ENCODE measurements at places on chromosomes 7 and 10.
A peak's percentile ranks its signal among the peaks of the same experiment; 100 is the strongest.

- DNase-seq: no peak
Measured at GRCh38 chr7:97015279-97015678, 9.4 kb downstream of the DLX5 start.

GRCh38 chr10:132479603-132480221 lies 57.9 kb upstream of the INPP5A start:
- DNase-seq: no peak

GRCh38 chr7:90988996-90989765 lies 275.1 kb upstream of the FZD1 start:
- DNase-seq: no peak

GRCh38 chr10:88831709-88832108 lies 19.9 kb downstream of the ANKRD22 start:
- DNase-seq: no peak

- no peak for DNase-seq
Measured at GRCh38 chr7:69859342-69859741, 261.1 kb downstream of the AUTS2 start.

- no peak for DNase-seq
Measured at GRCh38 chr7:6588566-6588965, 1.3 kb upstream of the INTS15 start.

DNA sequence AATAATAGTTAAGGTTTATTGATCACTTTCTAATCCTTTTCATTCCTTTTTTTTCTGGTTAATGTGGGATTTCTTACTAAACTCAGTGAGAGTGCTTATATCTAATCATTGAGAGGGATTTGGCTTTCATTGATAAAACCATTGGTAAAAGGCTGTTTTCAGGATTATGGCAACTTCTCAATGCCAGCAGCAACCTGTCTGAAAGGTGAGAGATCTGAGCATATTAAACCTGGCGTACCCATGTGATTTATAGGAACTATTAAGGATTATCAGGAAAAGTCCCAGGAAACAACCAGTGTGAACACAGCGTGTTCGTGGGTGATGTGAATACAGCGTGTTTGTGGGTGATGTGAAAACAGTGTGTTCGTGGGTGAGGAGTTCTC lies 65.9 kb downstream of the PDIA4 start:
- peak; percentile 24 for DNase-seq

GRCh38 chr7:123622660-123623386 lies 21.2 kb downstream of the ASB15 start:
- DNase-seq: no peak

DNA sequence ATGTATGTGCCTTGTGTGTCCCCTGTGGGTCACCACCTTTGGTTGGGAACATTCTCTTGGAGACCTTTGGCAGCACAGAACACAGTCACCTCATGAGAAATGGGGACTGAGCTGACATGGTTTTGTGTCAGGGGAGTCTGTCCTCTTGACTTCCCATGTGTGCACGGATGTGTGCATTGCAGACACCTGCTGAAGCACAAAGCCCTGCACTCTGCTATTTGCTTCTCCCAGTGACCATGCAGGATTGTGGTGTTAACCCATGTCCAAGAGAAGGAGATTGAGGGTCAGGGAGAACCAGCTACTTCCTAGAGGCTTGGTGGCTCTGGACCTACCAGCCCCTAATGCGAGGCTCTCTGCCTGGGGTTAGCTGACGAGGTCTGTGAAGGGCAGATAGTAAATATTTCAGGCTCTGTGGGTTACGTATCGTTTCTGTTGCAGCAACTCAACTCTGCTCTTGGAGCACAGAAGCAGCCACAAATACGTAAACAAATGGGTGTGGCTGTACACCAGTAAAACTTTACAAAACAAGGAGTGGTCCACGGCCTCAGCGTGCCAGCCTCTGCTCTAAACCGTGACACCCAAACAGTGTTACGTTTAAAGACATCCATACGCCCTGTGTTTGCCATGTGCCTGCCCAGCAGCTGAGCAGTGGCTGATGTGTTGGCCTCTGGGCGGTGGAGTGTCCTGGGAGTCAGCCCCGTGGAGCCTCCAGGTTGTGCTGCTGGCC lies 51.7 kb downstream of the ADCY1 start:
- no peak for DNase-seq

Data from stimulated activated CD8-positive, alpha-beta memory T cell treated with anti-CD3 and anti-CD28 coated beads, Interleukin-4, amount 100 ng/mL, for 1 hour (primary cell).